ENCODE measurements at places on chromosomes 11 and 22.

DNA sequence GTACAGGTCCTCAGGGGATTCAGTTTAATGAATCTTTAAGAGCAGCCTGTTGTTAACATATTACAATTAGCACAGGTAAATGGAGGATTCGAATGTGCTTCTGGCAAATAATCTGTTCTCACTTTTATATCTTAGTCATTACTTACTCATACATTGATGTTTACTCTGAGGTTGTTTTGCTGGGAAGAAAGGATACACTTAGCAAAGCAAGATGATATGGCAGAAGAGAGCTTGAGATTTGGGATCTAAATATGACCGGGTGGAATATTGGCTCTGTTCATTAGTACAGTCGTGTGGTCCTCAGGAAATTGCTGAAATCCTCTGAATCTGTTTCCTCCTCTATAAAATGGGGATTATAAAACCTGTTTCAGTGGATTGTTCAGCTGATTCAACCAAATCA lies 59.7 kb downstream of the SPON1 start:
- DNase-seq: no peak

DNA sequence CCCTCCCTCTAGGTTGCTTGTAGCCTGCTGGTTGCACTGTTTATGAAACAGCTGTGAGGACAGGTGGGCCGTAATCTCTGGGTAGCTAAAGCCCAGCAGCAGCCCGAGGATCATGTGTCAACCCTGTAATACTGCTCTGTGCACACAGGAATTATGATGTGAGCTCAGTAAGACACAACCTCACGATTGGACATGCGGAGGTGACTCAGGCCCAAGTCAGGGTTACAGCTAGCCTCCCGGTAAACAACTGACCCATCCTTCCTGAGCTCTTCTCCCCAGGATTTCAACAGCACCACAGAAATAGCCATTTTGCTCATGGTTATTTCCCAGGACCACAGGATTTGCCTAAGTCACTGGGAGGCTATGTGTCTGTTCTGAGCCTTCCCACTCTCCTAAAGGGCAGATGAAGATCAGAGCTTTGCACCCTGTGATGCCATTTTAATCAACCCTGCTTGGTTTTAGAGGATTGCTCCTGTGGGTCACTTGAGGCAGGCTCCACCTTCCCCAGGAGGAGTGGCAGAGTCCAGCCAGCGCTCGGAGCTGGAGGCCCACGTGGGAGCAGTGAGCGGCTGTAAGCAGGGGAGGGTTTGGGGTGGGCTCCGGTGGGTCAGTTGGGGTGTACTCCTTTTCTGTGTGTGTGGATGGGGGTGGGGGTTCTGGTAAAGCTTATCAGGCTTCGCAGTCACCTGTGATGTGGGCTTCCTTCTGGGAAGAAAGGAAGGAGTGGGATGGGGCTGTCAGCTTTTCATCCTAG lies at the start of gene AMPD3:
AMPD3 (plus strand) TSS at position 387 of the 754 bp plus-strand sequence. CDS start 6,256 bp downstream, outside the sequence.
- no peak for DNase-seq

DNA sequence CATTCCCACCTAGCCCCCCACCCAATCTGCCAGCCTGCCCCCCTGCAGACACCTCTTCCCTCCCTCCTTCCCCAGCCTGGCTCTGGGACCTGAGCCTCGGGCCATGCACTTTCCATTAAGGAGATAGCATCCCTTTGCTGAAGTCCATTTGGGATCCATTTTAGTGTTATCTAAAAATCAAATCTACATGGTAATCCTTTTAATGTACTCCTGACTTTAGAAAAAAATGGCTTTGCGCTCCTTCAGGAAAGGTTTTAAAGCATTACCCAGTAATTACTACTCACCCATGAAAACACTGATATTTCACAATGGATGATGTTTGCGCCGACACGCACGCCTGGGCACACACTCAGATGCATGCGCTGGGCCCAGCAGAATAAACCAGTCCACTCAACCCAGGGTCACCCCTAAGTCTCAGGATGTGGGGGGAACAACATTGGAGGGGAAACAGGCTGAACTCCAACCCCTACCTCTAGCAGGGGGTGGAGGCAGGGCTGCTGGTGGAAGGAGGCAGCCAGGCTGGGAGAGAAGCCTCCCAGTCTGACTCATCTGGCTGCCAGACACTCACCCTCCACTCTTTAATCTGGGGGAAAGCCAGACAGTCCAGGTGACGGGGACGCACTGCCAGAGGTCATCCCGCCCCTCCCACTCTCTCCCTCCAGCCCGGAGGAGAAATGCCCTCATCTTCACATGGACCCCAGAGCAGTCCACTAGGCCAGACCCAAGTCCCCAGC lies 29.8 kb downstream of the LMO1 start:
- no peak for DNase-seq

DNA sequence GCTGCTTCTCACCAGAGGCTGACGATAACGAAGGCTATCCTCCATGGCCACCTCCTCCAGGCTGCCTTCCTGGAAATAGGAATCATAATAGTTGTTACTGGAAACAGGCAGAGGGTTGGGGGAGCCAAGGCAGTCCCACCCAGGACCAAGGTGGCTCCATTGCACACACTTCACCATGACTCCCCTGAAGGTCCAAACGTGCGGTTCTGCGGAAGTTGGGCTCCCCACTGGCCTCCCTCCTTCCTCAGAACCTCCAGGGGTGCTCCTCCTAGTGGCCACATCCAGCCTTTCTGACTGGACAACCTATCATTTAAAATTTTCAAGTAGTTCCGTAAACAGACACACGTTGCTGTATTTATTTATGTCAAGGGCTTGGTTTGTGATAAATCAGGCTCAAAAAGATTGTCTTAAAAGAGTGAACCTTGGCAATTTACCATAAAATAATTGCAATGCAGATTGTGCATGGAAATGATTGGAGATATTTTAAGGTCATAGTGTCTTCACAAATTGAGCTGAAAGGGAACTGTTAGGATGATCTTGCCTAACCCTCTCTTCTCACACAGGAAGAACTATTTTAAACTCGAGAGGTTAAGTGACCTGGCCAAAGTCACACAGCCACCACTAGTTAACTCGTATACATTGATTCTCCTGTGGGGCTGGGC lies 1.4 kb upstream of the TCN2 start:
- DNase-seq: no peak

GRCh38 chr11:107078375-107078774 lies 60.1 kb upstream of the GUCY1A2 start:
- DNase-seq: no peak

DNA sequence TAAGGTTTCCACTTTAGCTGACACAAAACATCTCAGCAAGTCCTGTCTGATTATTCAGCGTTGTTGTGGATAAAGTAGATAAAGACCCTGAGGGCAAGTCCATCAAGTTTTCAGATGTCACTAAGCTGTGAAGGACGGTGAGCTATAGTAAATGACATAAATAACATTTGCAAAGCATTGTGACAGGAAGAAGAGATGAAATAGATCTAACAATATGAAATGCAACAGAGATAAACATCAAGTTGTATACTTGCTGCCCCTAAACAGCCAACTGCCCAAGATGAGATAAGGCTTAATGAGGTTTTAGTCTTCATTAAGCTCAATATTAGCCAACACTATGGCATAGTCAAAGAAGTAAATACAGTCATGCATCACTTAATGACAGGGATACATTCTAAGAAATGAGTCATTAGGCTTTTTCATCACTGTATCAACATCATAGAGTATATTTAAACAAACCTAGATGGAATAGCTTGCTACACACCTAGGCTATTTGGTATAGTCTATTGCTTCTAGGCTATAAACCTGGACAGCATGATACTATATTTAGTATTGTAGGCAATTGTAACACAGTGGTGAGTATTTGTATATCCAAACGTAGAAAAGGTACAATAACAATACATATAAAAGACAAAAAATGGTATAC lies 625.1 kb upstream of the ANO5 start:
- DNase-seq: no peak

GRCh38 chr11:86265194-86265593 lies 20.6 kb downstream of the EED start:
- no peak for DNase-seq

DNA sequence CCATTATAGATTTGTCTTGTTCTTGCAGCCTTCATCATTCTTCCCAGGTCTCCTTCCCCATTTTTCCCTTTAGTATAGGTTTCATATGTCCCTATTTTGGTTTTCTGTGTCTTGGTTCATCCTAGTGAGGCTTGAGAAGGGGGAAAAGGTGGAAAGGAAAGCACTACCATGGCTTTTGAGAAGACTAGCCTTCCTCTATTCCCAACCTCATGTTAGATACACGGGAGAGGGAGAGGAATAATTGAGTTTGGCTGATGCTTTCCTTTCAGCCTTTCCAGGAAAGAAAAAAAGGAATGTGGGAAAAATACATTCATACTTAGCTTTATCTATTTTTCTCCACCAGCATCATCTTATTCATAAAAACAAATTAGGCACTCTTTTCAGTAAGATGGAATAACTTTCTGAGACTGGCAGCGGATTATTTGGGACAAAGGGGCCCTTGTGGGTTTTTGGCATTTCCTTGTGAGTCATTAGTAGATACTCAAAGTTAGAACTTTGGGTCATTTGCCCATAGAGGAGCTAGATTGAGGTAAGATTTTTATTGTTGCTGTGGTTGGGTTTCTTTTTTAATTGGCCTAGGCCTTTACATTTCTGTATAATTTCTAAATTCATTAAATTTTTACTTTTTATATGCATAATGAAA lies 23.8 kb downstream of the CAPRIN1 start:
- no peak for DNase-seq

DNA sequence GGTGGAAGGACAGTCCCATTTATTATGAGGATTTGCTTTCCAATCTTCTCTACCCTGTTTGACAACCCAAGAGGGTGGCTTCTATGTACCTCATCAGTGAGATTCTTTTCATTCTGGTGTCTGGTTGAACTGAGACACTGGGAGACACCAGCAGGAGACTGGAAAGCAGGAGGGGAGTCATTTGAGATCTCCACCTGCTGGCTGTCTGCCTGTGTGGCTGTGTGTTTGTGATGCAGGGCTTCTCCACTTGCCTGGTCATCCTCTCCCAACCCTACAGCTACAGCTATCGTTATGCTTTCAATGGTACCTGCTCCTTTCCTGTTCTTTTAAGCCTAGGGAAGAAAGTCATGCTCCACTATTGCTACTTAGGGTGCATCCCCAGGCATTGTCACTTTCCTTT lies 48.6 kb downstream of the MRGPRX1 start:
- DNase-seq: no peak

- no peak for DNase-seq
These were observed 112.1 kb upstream of the ZC3H12C start for GRCh38 chr11:109981031-109981636.

DNA sequence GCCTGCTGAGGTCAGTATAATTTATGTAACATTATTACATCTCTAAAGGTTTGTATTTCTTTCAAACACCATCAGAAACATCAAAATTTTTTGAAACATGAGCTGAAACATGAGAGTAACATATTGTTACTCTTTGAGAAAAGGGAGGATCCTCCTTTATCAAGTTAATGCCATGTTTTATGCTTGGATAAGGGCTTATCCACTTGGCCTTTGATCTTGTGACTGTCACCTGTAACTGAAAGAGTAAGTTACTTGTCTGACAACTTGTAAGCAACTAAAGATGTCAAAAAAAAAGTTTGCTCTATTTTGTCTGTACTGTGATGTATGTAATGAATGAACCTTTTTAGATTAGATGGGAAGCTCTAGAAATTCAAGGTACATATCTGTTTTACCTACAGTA lies 59.6 kb downstream of the FAR1 start:
- DNase-seq: no peak

GRCh38 chr22:20508815-20509271 lies 1.4 kb downstream of the MED15 start:
- DNase-seq: no peak

DNA sequence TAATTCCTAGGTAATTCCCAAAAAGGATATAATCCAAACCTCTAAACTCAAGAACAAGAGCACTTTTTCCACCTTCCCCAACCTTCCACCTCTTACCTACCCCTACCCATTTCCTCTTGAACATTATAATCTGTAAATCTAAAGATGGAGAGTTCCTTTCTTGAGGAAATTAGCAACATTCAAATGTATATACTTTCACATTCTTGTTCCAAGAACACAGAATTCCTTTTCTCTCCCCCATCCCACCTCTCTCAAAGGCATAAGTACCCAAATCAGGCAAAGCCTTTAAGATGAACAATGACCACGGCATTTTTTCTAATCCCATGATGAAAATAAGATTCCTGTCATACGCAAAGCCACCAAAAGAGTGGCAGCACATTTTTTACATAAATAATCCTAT lies 18.3 kb downstream of the RRAS2 start:
- DNase-seq: no peak

GRCh38 chr11:111829185-111829968 lies 42.0 kb downstream of the ALG9 start:
- no peak for DNase-seq

DNA sequence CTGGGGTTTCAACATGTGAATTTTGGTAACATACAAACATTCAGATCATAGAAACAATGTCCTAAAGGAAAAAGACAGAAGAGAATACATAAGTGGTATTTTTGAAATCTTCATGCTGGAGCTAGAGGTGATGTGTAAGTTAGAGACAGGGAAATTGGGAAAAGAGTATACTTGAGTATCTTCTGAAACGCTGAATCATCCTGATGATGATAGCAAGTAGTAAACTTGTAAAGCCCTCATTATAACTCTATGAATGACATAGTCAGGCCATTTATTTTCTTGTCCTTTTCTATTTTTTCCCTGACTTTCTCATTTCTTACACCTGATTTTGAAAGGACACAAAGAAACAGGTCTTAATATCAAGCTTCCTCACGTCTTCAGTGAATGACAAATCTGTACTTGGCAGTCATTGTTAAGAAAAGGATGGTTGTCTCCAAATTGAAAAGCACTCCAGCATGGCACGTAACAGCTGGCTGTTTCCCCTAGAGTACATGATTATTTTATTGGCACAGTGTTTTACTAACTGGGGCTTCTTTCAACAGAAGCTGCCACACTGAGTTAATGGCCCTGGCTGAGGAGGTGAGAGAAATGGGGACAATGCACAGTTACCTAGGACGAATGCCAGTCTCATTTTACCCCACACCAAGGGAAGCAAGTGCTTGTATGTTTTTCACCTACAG lies 140.7 kb upstream of the CTSC start:
- no peak for DNase-seq

GRCh38 chr11:96622026-96622634 lies 232.3 kb downstream of the JRKL start:
- no peak for DNase-seq

- no peak for DNase-seq
These were observed 207.2 kb upstream of the PGR start for GRCh38 chr11:101336858-101337257.

- no peak for DNase-seq
These were observed 6.0 kb upstream of the ARHGAP42 start for GRCh38 chr11:100681064-100681502.

- DNase-seq: no peak
These were observed 43.0 kb downstream of the KREMEN1 start for GRCh38 chr22:29115682-29116288.

- no peak for DNase-seq
These were observed 1.0 kb upstream of the DRD4 start for GRCh38 chr11:635945-636510.

DNA sequence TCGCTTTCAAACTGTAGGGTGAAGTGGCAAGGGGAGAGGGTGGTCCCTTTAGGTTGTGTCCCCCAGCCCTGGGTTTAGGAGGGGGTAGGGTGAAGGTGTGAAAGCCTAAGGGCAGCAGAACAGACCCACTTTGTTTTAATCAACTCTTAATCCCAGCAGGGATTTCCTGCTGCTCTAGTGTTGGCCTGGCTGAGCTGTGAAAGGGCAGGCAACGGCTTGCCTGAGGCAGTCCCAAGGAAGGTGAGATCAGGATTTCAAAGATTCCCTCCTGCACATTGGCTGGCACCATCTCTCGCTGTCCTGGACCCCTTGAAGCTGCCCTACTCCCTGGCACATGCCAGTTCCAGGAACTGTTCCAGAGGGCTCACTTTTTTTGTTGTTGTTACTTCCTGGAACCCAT lies 221.3 kb downstream of the INSC start:
- no peak for DNase-seq

- DNase-seq: no peak
These were observed 28.4 kb downstream of the KIAA0930 start for GRCh38 chr22:45212306-45212709.

All from central memory CD8-positive, alpha-beta T cell (primary cell).